ENCODE measurements at places on chromosomes 3 and 15.

DNA sequence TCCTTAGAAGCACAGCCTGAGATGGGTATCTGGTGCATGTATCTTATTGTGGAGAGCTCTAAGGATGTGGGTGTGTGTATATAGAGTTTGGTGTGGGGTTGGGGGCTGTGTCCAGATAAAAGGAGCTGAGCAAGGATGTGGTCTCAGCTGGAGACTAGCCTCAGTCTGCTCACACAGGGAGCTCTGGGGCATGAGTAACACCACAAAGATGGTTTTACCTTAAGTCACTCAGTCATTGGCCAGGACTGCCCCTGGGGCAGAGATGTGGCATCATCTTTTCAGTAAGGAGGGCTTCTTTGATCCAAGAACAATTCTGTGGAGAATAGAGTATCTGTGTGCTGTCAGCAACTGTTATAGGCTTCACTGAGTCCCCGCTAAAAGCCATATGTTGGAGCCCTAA, 163.4 kb upstream of the NUDT16 start:
- no peaks in the 10 kb centered on the region for H3K36me3 ChIP-seq
- H3K27me3 ChIP-seq, result no peaks in the 10 kb centered on the region
- no peak overlapping the region for H3K27ac ChIP-seq
- H3K4me3 ChIP-seq, result no peak overlapping the region
- DNase-seq, result no peak

GRCh38 chr3:120052677-120053076, 41.6 kb downstream of the GSK3B start:
- no peak for DNase-seq
- no peaks in the 10 kb centered on the region for H3K27me3 ChIP-seq
- no peak overlapping the region for H3K4me3 ChIP-seq

DNA sequence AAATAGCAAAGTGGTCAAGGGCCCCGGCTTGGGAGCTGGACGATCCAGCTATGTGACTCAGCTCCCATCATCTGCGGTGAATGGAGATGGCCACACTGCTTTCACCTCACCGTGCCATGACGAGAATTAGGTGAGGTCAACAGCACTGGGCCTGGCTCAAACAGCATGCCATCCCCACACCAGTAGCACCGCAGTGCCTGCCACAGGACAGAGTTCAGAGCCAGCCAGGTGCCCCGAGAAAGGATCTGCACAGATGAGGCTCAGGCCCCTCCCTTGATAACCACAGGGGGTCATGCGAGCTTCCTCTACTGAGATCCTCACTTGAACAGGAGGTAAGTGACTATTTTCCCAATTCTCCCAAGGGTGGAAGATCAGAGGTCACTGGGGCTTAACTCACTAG, 29.4 kb downstream of the ZXDC start:
- H3K4me1 ChIP-seq, result no peaks in the 10 kb centered on the region
- no peaks in the 10 kb centered on the region for H3K36me3 ChIP-seq
- no peak overlapping the region for H3K27ac ChIP-seq
- H3K27me3 ChIP-seq, result no peaks in the 10 kb centered on the region

GRCh38 chr3:53045518-53046170, at the start of gene SFMBT1:
Gene SFMBT1 (minus strand): TSS chr3:53046073. CDS start chr3:52969128, 76,945 bp downstream.
- peak within 1 kb of the TSS; percentile 82 for H3K4me3 ChIP-seq
- H3K36me3 ChIP-seq, result no peaks in the 10 kb centered on the region
- H3K27ac ChIP-seq, result peak within 1 kb of the TSS; percentile 28

- no peak for DNase-seq
- H3K36me3 ChIP-seq, result no peaks in the 10 kb centered on the region
- no peaks in the 10 kb centered on the region for H3K27me3 ChIP-seq
- H3K4me1 ChIP-seq, result no peaks in the 10 kb centered on the region
- no peak overlapping the region for H3K4me3 ChIP-seq
These were observed 24.9 kb downstream of the ERC2 start for GRCh38 chr3:56443372-56443771.

Measured in mesendoderm (in vitro differentiated cells).